ENCODE measurements at places on chromosomes 6 and 20. TPM values are rescaled to one million over a fixed set of nuclear protein-coding genes. Genes with fewer than 3 reads are reported as not detected.

- no peak for DNase-seq
These were observed 90.4 kb downstream of the KIF6 start for GRCh38 chr6:39634646-39635341.

The GTSF1L gene
- not detected for total RNA-seq

GRCh38 chr6:63663147-63663955, 27.7 kb downstream of the PHF3 start:
- peak; percentile 86 for DNase-seq

The SFTA2 gene
- total RNA-seq = not detected

DNA sequence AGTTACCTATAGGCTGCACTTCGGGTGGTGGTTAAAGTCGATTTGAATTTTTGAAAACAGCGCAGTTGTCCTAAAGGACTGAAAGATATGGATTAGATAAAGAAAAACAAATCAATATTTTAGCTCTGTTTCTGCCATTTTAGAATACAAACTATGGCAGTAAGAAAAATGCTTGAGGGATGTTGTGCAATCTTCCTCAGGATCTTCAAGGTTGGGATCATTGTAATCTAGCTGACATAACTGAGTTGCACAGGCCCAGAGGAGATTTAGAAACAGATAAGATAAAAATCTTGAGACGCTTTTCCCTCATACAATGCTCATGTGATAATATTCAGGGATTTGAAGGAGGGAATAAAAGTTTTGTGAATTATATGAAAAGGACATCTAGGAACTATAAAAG, 926 bp downstream of the PEX3 start:
- DNase-seq = no peak

DNA sequence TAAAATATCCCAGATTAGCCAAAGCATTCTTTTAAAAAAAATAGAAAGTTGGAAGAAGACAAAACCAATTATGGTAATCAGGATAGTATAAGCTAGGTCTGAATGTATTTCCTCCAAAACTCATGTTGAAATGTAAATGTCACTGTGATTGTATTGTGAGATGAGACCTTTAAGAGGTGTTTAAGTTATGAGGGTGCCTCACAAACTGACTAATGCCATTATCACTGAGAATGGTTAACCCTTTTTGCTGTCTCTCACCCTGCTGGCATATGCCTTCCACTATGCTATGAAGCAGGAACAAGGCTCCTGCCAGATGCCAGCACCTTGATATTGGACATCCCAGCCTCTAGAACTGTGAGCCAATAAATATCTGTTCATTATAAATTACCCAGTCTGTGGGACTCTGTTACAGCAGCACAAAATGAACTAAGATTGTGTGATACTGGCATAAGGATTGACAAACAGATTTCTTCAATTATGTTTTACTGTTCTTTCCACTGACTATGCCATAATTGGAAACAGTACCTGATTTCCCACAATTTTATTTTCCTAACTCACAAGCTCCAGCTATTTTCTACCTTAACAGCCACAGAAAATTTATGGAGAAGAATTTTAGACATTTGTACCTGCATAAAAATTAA, 63.8 kb downstream of the IBTK start:
- no peak for DNase-seq

GRCh38 chr6:134707342-134708031, 242.4 kb downstream of the ALDH8A1 start:
- peak; percentile 20 for DNase-seq

DNA sequence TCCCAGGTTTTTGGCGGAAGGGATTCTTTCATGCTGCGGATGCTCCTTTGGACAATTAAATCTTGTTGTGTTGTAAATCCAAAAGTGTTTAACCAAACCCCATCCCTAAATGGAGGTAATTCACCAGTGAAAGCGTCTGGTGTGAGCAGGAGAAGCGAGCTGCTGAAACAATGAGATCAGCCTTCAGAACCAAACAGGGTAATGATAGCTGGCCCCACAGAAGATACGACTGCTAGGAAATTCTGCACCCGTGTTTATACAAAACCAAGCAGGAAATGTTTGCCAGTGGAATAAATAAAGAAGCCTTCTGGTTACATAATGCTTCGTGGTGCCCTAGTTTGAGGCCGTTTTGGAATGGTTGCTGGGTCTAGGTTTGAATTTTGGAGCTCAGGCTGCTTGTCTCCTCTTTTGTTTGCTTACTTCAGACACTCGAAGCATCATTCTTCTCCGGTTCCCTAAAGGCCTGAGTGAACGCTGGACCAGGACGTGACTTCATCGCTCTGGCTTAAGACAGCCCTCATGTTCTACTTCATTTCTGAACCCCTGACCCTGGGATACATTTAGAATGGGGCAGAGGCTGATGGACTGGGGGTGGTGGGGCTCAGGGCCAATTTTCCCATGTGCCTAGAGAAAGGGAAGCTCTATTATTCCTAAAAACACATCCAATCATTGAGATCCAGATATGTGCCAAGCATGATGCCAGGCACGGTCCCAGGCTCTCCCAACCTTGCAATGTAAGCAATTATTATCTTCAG, 61.6 kb upstream of the JAG1 start:
- no peak for DNase-seq

- peak; percentile 57 for DNase-seq
These were observed 12.8 kb upstream of the DNAAF9 start for GRCh38 chr20:3420211-3420707.

The KCNS1 gene
- not detected for total RNA-seq

The PRL gene
- total RNA-seq = not detected

DNA sequence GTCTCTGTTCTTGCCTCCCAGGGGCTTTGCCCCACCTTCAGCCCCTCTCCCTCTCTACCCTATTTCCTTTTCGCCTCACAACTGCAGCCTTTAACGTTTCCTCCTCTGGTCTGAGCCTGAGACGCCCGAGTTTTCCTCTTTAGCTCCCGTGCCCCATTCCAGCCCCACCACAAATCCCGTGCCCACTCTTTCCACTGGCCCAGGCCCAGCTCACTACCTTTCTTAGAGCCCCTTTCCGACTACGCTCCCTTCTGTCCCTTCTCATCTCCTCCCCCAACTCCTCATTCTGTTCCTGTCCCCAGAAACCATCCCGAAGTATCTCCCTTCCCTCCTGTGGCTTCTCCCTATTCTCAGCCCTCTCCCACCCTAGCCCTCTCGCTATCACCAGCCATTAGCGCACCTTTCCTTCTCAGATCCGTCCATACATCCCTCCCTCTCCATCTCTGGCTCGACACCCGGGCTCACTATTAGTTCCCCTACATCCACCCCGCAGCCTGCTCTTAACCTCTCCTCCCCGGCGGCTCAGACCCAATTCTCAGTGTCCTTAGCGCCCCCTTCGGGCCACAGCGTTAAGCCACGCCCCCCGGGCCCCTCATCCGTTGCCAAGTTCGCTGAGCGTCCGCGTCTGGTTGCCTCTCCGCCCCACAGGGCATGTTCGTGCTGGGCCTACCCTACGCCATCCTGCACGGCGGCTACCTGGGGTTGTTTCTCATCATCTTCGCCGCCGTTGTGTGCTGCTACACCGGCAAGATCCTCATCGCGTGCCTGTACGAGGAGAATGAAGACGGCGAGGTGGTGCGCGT, 2.7 kb downstream of the SLC32A1 start:
- DNase-seq = no peak

- DNase-seq = no peak
These were observed 148.8 kb downstream of the CFAP61 start for GRCh38 chr20:20201124-20201523.

- peak; percentile 85 for DNase-seq
These were observed 2.1 kb upstream of the DDX27 start for GRCh38 chr20:49216991-49217578.

The SLC22A3 gene
- total RNA-seq = not detected

The BPI gene
- total RNA-seq = not detected

DNA sequence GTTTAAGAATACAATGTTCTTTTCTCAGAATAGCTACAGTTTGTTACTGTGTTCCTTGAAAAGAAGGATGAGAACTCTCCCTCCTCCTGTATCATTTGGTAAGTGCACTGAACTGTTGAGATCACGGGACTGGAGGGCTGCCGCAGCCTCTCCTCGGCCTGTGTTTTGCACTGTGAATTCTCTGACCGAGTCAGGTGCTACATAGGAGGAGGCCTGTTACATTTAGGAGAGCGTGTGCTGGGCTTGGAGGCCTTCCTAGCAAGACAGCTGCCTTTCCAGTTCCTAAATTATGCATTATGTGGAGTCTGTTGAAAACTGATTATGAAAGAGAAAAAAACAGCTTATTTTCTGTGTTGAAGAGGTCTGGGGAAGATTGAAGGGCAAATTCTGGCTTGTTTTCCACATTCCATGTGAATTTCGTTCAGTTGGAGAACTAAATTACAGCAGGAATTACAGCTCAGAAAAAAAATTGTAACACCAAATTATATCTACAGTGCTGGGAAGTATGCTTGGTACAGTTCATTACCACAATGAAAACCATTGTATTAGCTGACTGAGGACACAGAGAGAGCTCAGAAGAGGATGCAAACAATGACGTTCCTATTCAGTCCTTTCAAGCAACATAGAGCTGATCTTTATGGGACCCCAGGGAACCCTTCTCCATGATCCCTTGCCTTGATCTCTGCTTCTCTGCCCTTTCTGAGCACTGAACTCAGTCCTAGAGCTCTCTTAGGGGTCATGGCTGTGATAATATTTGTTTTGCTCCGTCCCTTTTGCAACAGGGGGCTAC, 2.8 kb downstream of the TMC2 start:
- DNase-seq = no peak

DNA sequence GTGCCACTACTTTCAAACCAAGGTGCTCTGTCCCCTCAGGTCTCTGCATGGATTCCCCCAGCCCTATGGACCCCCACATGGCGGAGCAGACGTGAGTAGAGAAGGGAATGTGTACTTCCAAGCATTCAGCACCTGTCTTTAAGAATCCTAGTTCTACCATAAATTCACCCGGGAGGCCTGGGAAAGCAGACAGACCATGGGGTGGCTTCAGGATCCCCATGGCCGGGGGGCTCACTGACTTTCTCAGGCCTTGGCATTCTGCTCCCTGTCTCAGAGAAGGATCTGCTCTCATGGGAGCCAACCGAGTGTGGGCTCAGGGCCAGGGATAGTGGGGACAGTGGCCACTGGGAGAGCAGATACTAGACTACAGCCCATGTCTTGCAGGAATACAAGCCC, 2.3 kb downstream of the CDC25B start:
- DNase-seq = no peak

- no peak for DNase-seq
These were observed 72.9 kb upstream of the EEF1E1 start for GRCh38 chr6:8175046-8175777.

The TULP1 gene
- total RNA-seq = not detected

GRCh38 chr6:133040094-133040802, 200.9 kb upstream of the EYA4 start:
- peak; percentile 40 for DNase-seq

The GRIK2 gene
- total RNA-seq = not detected

- DNase-seq = no peak
These were observed 8.8 kb upstream of the RSPH3 start for GRCh38 chr6:159008656-159009288.

DNA sequence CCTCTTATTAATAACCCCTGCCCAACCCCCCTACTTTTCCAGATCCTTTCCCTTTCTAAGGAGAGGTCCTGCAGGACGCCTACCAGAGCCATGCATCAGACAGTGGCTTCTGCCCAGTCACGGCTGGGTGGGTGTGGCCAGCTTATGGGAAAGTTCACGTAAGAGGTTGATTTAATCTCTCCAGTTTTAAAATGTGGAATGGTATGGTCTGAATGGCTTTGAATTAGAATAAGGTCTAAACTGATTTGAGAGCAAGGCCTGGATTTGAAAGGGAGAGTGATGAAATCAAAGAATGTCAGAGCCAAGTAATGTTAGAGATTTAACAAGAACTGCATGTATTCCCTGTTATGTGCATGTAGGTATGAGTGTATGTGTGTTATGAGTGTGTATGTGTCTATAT, 275.7 kb downstream of the PAX1 start:
- peak; percentile 40 for DNase-seq

DNA sequence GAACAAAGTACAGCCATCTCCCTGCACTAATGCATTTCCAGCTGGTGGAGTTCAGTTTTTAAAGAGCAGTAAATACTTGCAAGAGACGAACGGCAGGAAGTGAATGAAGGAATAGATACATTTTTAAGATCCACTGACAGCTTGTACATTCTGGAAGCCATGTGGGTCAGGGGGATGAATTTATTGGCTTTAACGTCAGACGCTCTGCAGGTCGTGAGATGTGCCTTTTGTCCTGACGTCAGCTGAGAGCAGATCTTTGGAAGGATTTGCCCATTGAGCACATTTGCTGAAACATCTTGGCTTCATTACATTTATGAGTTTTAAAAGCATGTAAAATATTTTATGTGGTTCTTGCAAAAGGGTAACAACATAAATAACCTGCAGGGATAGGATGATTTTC, 29.5 kb upstream of the SALL4 start:
- no peak for DNase-seq

The LINC00237 gene
- not detected for total RNA-seq

DNA sequence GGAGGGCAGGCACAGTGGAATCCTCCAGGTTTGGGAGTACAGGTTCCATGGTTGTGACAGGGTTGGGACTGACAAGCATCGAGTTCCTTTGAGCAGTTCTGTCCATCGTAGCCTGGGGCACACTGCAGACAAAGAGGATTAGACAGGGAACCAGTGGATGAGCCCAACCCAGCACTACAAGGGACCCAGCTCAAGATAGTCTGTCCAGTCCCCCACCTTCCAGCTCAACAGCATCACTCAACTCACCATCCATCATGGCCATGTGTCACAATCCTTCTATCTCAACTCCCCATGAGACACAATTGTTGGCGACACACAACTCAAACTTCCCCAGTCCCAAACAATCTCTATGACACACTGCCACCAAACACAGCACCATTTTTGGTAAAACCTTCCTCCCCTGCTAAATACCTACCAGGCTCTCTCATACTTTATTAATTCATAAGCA, 11.8 kb upstream of the GPSM3 start:
- no peak for DNase-seq

The PACRG gene
- not detected for total RNA-seq

DNA sequence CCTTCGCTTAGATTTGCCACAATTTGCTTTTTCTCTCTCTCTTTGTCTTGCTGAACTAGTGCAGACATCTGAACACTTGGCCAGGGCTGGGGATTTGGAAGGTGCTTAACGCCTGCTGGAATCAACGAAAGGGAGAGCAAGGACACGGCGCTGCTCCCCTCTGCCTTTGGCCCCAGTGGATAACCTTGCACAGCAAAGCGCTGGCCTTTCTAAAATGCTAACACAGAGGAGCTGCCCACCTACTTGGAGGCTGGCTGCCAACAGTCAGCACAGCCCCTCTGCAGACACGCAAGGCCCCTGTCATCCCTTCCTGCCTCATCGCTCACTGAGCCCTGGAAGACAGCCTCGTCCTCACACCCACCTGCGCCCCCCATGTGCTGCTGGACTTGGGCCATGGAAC, 37.5 kb downstream of the C20orf203 start:
- no peak for DNase-seq

The MEI4 gene
- total RNA-seq = 0.06 TPM

The GLP1R gene
- not detected for total RNA-seq

- no peak for DNase-seq
These were observed 120.8 kb downstream of the BACH2 start for GRCh38 chr6:90175627-90176538.

The COL19A1 gene
- 0.07 TPM for total RNA-seq

The FOXF2 gene
- total RNA-seq = 10.0 TPM

The OR2H1 gene
- total RNA-seq = not detected

The HSPA12B gene
- total RNA-seq = not detected

The SYCP2L gene
- not detected for total RNA-seq

All from HT1080 (cell line).